ENCODE measurements at places on chromosomes 13 and 19.

DNA sequence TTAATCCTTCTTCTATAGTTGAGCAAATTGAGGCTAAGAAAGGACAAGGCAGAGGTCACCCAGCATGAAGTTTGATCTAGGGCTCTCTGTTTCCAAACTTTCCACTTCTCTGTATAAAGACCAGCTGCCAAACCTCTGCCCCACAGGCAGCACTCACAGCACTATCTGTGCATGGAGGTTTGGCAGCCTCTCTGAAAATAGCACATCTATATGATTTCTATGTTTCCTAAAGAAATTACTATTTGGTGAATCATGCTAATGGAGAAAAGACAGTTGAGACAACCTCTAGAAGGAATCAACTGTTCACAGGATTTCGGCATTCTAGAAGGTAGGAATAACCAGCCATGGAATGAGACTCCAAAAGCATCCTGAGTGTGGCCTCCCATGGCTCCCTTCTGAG lies 554.5 kb downstream of the IRS2 start:
- no peak for DNase-seq

GRCh38 chr13:75935805-75936204 lies 299.7 kb downstream of the LMO7 start:
- DNase-seq = no peak

- no peak for DNase-seq
Observed at GRCh38 chr13:45678282-45678681, 23.8 kb upstream of the CBY2 start.

GRCh38 chr13:40506592-40507446 lies 159.6 kb downstream of the FOXO1 start:
- no peak for DNase-seq

DNA sequence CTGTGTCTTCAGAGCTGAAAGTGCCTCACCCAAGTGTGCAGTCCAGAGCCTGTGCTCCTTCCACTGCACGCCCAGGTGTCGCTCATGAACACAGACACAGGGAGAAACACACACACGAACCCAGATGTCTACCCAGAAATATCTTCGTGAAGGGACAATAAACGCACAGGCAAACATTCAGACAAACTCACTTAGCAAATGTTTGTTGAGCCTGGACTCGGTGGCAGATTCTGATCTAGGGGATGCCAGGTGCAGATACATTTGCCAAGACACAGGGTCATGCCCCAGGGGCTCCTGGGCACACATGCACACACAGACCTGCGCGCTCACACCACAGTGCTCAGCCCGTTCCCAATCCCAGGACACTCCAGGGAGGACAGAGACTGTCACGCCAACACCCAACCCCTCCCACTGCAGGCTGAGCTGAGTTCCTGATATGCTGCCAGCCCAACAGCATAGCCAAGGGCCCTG lies 31.9 kb downstream of the SCGB2B2 start:
- DNase-seq = no peak

DNA sequence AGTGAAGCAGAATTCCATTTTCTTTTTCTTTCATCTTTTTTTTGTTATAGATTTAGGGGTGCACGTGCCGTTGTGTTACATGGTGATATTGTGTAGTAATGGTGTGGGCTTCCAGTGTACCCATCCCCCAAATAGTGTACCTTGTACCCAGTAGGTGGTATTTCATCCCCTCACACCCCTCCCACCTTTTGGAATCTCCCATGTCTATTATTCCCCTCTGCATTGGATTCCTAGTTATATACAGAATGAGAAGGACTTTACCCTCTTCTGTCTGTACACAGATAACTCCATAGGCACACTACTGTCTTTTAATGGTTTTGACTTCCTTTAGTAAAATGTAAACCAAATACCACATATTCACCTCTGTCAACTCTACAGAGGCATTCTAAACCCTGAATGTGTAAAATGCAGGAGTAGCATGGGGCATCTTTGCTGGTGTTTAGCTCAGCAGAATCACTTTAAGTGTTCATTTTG lies 28.0 kb downstream of the FRY start:
- no peak for DNase-seq

GRCh38 chr13:109136873-109137272 lies 507.5 kb downstream of the MYO16 start:
- no peak for DNase-seq

DNA sequence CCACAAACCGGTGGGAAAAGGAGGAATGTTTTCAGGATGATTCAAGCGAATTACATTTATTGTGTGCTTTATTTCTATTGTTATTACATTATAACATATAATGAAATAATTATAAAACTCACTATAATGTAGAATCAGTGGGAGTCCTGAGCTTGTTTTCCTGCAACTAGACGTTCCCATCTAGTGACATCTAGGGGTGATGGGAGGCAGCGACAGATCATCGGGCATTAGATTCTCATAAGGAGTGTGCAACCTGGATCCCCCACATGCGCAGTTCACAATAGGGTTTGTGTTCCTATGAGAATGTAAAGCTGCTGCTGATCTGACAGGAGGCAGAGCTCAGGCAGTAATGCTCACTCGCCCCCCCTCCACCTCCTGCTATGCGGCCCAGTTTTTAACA lies 54.5 kb downstream of the SPTBN4 start:
- DNase-seq = no peak

DNA sequence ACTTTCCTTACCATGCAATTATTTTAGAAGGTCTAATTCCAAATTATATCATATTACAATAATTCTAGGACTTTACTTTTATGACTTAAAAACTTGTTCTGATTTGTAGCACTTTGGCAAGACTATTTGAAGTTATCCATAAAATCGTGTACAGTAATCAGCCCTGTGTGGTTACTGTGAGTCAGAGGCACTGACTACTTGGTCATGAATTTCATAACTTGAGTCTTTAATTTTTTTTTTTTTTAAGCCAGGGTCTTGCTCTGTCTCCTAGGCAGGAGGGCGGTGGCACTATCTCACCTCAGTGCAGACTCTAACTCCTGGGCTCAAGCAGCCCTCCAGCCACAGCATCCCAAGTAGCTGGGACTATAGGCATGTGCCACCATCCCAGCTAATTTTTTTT lies 1319.2 kb upstream of the SLC10A2 start:
- no peak for DNase-seq

GRCh38 chr13:46603165-46603603 lies 50.2 kb downstream of the LRCH1 start:
- DNase-seq = no peak

- no peak for DNase-seq
Observed at GRCh38 chr13:48908381-48909055, 67.2 kb upstream of the FNDC3A start.

DNA sequence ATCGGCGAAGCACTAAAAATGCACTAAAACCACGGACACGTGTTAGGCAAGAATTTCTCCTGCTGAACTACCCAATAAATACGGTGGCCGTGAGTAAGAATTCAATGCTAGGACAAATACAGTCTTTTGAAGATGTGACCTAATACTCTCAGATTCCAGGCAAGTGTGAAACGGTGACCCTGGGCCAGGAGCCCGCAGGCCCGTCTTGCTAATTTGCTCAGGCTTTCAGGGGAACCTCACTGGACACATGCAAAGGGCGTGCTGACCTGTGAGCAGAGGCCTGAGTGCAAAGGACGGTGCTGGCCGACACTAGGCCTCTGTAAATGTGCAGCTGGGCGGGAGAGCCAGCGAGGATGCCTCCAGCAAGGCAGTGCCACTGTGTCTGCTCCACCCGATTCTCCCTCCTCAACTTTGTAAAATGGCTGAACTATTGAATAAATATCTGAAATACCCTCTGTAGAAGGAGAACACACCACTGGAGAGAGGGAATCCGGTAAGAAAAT lies 70.1 kb downstream of the STK24 start:
- DNase-seq = no peak

DNA sequence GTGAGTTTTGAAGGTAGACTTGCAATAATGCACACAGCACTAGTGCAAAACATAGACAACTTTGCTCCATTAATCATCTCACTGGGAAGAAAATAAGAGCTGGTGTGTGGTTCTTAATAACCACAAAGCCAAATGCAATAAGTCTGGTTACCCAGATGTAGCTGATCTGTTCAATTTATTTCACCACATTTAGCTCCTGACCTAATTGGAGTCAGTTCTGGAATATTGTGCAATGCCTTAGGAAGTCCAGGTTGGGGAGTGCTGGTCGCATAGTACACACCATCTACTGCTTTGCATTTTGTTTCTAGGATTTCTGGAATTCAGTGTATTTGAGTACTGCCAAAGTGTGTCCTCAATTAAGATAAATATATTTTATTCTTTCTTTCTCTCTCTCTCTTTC lies 483.3 kb upstream of the SPRY2 start:
- DNase-seq = no peak

- no peak for DNase-seq
Observed at GRCh38 chr19:36577271-36577996, 4.3 kb upstream of the ZNF529 start.
